ENCODE measurements at places on chromosomes 1 and 21. TPM values are rescaled to one million over a fixed set of nuclear protein-coding genes. Genes with fewer than 3 reads are reported as not detected.

CELA2A gene
- total RNA-seq = not detected

SASS6 gene
- 5.9 TPM for total RNA-seq

LCA5L gene
- 0.86 TPM for total RNA-seq

SLC5A9 gene
- not detected for total RNA-seq

DNA sequence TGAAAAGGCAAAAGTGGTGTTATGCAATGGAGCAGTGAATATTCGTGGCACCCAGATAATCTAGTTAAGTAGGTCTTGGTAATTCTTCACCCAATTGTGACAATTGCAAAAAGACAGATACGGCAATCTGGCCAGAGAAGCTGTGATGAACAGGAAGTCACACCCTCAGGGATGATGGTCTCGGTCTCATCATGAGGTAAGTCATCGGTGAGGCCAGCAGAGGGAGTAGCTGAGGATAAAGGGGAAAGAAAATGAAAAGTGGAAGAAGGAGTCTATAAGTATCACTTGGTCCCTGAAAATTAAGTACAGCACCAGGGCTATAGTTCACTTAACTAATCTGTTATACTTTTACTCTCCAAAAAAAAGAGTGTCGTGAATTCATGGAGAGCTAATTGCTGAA, 258.8 kb upstream of the NCAM2 start:
- H3K4me1 ChIP-seq = no peaks in the 10 kb centered on the region
- H3K27me3 ChIP-seq = no peaks in the 10 kb centered on the region
- no peak for DNase-seq
- H3K4me3 ChIP-seq = no peak overlapping the region

DNA sequence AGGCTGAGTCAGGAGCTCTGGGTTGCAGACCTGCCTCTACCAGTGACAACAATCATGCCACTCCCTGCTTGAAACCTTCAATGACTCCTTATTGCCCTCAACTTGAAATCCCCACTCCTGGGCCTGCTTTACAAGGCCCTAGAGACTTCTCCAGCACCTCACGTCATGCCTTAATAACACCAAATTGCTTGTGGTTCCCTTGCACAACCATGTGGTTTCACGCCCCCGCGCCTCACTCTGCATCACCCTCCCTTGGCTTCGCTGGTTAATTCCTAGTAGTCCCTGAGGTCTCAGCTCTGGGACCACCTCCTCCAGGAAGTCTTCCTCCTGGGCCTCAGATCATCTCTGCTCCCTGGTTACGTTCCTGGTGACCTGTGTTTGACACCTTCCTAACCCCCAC, 33.0 kb downstream of the EPHA2 start:
- DNase-seq = no peak
- H3K4me3 ChIP-seq = no peak overlapping the region
- no peak overlapping the region for H3K27ac ChIP-seq
- peaks cover 38% of the 10 kb centered on the region for H3K27me3 ChIP-seq
- H3K36me3 ChIP-seq = no peaks in the 10 kb centered on the region

GRCh38 chr1:110384581-110385321, 6.1 kb downstream of the SLC16A4 start:
- peaks cover 2% of the 10 kb centered on the region for H3K36me3 ChIP-seq
- peak; percentile 59 for DNase-seq
- peak overlapping the region; percentile 95 for H3K27ac ChIP-seq
- H3K4me3 ChIP-seq = peak overlapping the region; percentile 55

Measured in activated B cell treated with CpG ODN at 0.5 μM for 24 hours (primary cell).